ENCODE measurements at places on chromosomes 7 and 10. TPM values are rescaled to one million over a fixed set of nuclear protein-coding genes. Genes with fewer than 3 reads are reported as not detected.

DNA sequence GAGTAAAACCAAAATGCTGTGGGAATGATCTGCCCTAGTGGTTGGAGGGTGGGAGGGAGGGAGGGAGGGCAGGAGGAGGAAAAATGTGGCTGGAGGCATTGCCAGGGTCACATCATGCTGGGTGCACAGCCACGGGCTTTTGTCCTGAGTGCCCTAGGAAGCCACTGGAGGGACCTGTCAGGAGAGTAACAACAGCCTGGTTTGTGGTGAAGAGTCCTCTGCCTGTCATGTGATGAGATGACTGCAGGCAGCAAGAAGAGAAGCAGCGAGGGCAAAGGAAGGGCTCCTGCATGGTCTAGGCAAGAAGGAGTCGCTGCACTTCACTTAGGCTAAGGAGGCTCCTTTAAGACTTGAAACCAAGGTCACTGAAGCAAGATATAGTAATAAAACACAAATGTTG is 65.6 kb downstream of the PKD1L1 start:
- H3K4me1 ChIP-seq = no peaks in the 10 kb centered on the region
- H3K36me3 ChIP-seq = no peaks in the 10 kb centered on the region
- no peak overlapping the region for H3K27ac ChIP-seq

GRCh38 chr10:87978166-87978565 is 114.7 kb downstream of the PTEN start:
- no peaks in the 10 kb centered on the region for H3K36me3 ChIP-seq
- H3K4me3 ChIP-seq = no peak overlapping the region
- H3K4me1 ChIP-seq = no peaks in the 10 kb centered on the region
- DNase-seq = no peak

DNA sequence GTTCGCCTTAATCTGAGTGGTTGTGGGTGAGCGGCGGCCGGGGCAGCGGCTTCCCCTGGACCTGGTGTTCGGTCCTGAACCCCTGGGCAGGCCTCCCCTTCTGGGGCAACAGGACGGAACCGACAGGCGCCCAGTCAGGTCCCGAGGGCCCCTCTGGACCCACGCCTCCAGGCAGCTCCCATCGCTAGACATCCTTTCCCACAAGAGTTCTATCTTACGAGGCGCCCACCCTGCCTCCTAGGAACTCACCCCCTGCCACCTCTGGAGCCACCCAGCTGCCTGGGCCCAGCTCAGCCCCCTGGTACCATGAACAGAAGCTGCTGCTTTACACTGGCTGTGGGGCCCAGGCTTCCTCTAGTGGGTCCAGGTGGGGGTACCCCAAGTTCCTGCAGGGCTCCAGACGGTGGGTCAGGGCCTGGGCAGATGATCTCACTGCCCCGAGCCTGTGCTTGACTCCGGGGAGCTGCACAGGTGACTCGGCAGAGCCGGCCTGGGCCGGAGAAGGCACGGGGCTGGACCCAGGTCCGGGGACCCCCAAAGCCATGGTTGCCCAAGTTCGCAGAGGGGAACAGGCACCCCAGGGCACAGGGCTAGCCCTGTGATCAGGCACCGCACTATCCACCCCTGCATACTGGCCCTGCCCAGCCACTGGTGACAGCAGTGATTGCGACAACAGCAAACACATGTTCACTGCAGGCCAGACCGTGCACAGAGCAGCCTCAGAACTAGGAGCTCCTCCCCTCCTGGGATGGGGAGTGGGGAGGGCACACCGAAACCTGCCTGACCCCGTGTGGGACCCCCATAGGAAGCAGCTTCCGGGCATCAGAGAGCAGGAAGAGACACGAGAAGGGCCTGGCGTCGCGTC is 180.3 kb downstream of the ELFN1 start:
- no peak overlapping the region for H3K4me3 ChIP-seq
- H3K27ac ChIP-seq = no peak overlapping the region
- H3K4me1 ChIP-seq = no peaks in the 10 kb centered on the region
- no peak for DNase-seq

GRCh38 chr10:96764425-96765060 is 44.2 kb upstream of the PIK3AP1 start:
- H3K36me3 ChIP-seq = no peaks in the 10 kb centered on the region
- H3K4me1 ChIP-seq = no peaks in the 10 kb centered on the region
- no peaks in the 10 kb centered on the region for H3K27me3 ChIP-seq
- H3K27ac ChIP-seq = no peak overlapping the region
- no peak for DNase-seq

GRCh38 chr7:135768467-135768866 is 19.9 kb upstream of the FAM180A start:
- H3K4me3 ChIP-seq = no peak overlapping the region
- H3K4me1 ChIP-seq = no peaks in the 10 kb centered on the region
- DNase-seq = no peak

DNA sequence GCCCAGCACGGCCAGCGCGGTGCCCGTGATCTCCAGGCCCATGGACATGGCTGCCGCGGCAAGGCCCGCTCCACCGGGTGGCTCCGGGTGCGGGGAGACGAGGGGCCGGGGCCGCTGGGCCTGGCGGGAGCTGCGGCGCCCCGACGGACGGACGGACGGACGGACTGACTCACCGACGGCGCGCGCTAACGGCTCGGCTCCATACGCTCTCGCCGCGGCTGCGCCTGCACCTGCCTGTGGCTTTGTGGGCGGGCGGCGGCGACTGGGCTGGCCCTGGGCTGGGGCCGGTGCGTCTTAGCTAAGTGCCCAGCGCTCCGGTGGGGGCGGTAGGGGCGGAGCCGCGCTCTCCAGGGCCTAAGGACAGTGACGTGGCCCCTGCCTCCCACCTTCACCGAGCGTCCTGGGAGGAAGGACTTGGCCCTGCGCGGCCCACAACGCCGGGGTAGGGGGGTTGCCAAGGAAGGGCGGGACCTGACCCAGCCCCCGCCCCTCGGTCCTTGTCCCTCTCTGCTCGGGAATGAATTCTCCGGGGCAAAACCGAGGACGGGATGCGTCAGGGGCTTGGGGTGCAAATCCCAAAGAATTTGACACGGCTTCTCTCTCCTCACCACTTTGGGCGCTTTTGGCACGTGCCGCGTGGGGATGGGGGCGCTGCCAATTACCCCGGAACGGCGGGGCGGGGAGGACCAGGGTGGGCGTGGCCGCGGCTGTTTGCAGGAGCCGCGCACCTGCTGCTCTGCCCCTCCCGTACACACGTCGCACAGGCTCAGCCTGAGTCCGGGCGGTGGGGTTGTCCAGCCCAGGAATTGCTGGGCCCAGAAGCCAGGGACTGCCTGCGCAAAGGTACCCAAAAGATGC is at the start of gene CLDN3:
CLDN3 (minus strand) TSS at position 269 of the 858 bp plus-strand sequence; CDS start at position 48, 221 bp downstream.
- H3K27ac ChIP-seq = no peak within 1 kb of the TSS
- no peaks in the 10 kb centered on the region for H3K27me3 ChIP-seq
- DNase-seq = no peak
- peaks cover 19% of the 10 kb centered on the region for H3K4me1 ChIP-seq

- no peaks in the 10 kb centered on the region for H3K4me1 ChIP-seq
- no peak for DNase-seq
- H3K27ac ChIP-seq = no peak overlapping the region
- no peaks in the 10 kb centered on the region for H3K36me3 ChIP-seq
- H3K4me3 ChIP-seq = no peak overlapping the region
Observed at GRCh38 chr10:1548596-1548995, 188.7 kb downstream of the ADARB2 start.

DNA sequence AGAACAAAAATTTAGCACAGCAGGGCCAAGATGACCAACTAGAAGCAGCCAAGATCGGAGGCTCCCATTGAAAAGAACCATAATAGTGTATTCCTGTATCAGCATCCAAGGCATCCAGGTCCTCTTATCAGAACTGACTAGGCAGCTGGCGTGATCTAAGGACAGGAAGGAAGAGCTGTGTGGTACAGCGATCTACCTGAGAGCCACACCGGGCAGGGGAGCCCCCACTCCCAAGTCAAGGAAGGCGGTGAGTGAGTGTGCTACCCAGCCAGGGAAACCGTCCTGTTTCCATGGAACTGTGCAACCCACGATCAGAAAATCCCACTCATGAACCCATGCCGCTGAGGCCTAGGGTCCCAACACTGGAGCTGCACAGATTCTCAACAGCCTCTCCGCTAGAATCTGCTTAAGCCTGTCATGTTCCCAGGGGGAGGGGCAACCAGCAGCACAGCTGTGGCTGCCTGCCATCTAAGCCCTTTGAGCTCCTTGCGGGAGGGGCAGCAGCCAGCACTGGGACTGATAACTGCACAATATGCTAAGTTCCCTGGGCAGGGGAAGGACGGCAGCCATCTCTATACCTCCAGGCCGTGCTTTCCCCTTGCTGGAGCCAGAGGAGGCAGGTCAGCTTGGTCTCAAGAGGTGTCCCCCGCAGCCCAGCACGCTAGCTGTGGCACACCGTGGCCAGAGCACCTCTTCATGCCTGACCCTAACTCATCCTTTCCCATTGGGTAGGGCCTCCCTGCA is 213.0 kb upstream of the SMIM30 start:
- no peaks in the 10 kb centered on the region for H3K4me1 ChIP-seq
- H3K27me3 ChIP-seq = no peaks in the 10 kb centered on the region
- H3K36me3 ChIP-seq = no peaks in the 10 kb centered on the region
- DNase-seq = no peak
- no peak overlapping the region for H3K27ac ChIP-seq
- H3K4me3 ChIP-seq = no peak overlapping the region

DNA sequence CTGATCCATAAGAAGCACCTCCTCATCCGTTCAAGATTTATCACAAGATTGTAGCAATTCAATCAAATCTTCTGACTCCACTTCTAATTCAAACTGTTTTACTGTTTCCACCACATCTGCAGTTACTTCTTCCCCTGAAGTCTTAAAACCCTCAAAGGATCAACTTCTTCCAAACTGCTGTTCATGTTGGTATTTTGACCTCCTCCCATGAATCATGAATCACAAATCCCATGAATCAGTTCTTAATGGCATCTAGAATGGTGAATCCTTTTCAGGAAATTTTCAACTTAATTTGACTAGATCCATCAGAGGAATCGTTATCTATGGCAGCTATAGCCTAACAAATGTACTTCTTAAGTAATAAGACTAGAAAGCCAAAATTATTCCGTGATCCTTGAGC is 122.3 kb downstream of the IMMP2L start:
- H3K27ac ChIP-seq = no peak overlapping the region
- H3K36me3 ChIP-seq = no peaks in the 10 kb centered on the region
- no peak for DNase-seq

- no peak overlapping the region for H3K4me3 ChIP-seq
Observed at GRCh38 chr7:128726737-128727072, 12.5 kb upstream of the CALU start.

DNA sequence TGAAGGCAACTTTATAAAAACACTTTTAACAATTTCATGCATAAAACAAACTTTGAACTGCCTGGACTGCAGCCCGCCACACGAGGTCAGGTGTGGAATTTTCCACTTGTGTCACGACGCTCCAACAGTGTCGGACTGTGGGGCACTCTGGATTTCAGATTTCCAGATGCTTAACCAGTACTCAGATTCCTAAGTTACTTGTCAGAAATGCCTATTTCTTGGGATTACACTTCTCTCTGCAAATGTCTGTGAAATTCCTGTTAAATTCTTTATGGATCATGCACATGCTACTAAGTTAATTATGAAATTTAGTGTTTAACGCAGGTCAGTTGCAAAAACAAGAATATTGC is 473 bp upstream of the GPER1 start:
- peak overlapping the region; percentile 78 for H3K27ac ChIP-seq
- no peaks in the 10 kb centered on the region for H3K27me3 ChIP-seq
- no peak for DNase-seq
- peaks cover 10% of the 10 kb centered on the region for H3K36me3 ChIP-seq
- H3K4me1 ChIP-seq = peaks cover 33% of the 10 kb centered on the region

DNA sequence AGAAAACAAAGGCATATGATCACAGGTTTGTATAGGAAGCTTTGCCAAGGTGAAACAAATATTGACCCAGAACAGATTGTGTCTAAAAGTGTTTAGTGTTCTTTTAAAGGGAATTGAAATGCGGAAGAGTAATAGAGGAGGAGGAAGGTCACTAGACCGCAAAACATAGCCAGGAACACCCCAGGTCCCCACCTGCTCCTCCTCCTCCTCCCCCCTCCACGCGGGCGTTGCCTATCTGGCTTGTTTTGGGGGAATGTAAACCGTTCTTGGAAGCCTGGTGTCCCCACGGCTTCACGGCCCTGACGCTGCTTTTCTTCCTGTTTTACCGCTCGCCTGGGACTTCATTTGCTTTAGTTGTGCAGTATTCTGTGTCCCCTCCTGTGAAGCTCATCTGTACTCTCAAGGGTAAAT is 81.0 kb upstream of the PFKP start:
- H3K4me3 ChIP-seq = no peak overlapping the region
- H3K27me3 ChIP-seq = no peaks in the 10 kb centered on the region
- H3K4me1 ChIP-seq = no peaks in the 10 kb centered on the region
- no peaks in the 10 kb centered on the region for H3K36me3 ChIP-seq
- DNase-seq = no peak

GRCh38 chr10:114808982-114809381 is 12.6 kb upstream of the FHIP2A start:
- DNase-seq = no peak
- no peaks in the 10 kb centered on the region for H3K36me3 ChIP-seq
- H3K4me3 ChIP-seq = no peak overlapping the region
- H3K4me1 ChIP-seq = no peaks in the 10 kb centered on the region

GRCh38 chr10:106877574-106877973 is 286.9 kb downstream of the SORCS1 start:
- H3K4me1 ChIP-seq = no peaks in the 10 kb centered on the region
- no peak overlapping the region for H3K4me3 ChIP-seq
- no peaks in the 10 kb centered on the region for H3K27me3 ChIP-seq

DNA sequence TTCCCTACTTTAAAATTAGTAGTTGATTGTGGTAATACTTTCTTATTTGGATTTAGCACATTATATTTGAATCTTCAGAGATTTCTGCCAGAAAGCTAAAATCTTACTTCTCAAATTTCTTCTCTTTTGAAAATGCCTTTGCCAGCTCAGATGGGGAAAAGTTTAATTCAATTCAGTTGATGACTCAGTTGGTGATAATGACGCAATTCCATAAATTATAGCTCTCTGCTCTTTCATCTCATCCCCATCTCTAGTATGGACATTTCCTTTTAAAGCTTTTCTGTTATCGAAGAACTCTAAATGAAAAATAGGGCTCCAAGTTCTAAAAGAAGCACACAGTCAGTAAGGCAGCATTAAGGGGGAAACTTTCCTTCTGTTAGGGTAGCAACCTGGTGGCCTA is 25.5 kb downstream of the RNLS start:
- H3K4me3 ChIP-seq = no peak overlapping the region
- H3K36me3 ChIP-seq = no peaks in the 10 kb centered on the region
- H3K27me3 ChIP-seq = no peaks in the 10 kb centered on the region
- H3K4me1 ChIP-seq = no peaks in the 10 kb centered on the region
- no peak for DNase-seq

Gene OR6B1
- total RNA-seq = not detected

Gene FGFBP3
- 0.26 TPM for total RNA-seq

Gene SLC13A1
- total RNA-seq = not detected

Gene DRGX
- total RNA-seq = not detected

Gene SNCG
- total RNA-seq = 20.9 TPM

Measured in right atrium auricular region (tissue), 2 donors.